ENCODE measurements at places on chromosomes 3 and 15. TPM values are rescaled to one million over a fixed set of nuclear protein-coding genes. Genes with fewer than 3 reads are reported as not detected.

HRG gene
- total RNA-seq, result not detected

MNS1 gene
- total RNA-seq, result 2.4 TPM

VIPR1 gene
- 25.2 TPM for total RNA-seq

CRYBG3 gene
- 25.5 TPM for total RNA-seq

P2RY1 gene
- 0.98 TPM for total RNA-seq

ILDR1 gene
- not detected for total RNA-seq

SIDT1 gene
- 52.8 TPM for total RNA-seq

TUBGCP4 gene
- 21.1 TPM for total RNA-seq

KCNMB3 gene
- total RNA-seq, result 7.3 TPM

ANKRD63 gene
- total RNA-seq, result not detected

SPSB4 gene
- not detected for total RNA-seq

C3orf20 gene
- not detected for total RNA-seq

TLNRD1 gene
- total RNA-seq, result 15.1 TPM

IGSF11 gene
- total RNA-seq, result under 0.01 TPM

PYGO1 gene
- 8.5 TPM for total RNA-seq

GMPS gene
- total RNA-seq, result 25.6 TPM

C2CD4A gene
- total RNA-seq, result not detected

MRPL46 gene
- total RNA-seq, result 25.0 TPM

RPP25 gene
- 17.1 TPM for total RNA-seq

SUSD5 gene
- total RNA-seq, result 3.8 TPM

TRPC1 gene
- total RNA-seq, result 14.8 TPM

HHATL gene
- 1.6 TPM for total RNA-seq

CYP19A1 gene
- 24.9 TPM for total RNA-seq

SERPINI2 gene
- 1.6 TPM for total RNA-seq

INKA1 gene
- total RNA-seq, result 4.5 TPM

SNTN gene
- not detected for total RNA-seq

ARGFX gene
- total RNA-seq, result not detected

RASGRP1 gene
- total RNA-seq, result 0.96 TPM

LHFPL4 gene
- total RNA-seq, result not detected

TMEM108 gene
- 0.48 TPM for total RNA-seq

GPR171 gene
- 0.48 TPM for total RNA-seq

ZNF80 gene
- total RNA-seq, result 0.16 TPM

DLL4 gene
- total RNA-seq, result 5.0 TPM

GABRA5 gene
- total RNA-seq, result not detected

CD96 gene
- 1.4 TPM for total RNA-seq

SRGAP3 gene
- total RNA-seq, result 13.6 TPM

RBPMS2 gene
- not detected for total RNA-seq

TM4SF1 gene
- total RNA-seq, result 48.5 TPM

CHAC1 gene
- total RNA-seq, result 0.32 TPM

TLR9 gene
- total RNA-seq, result not detected

TMC3 gene
- total RNA-seq, result 0.15 TPM

C3orf85 gene
- not detected for total RNA-seq

RSRC1 gene
- 101 TPM for total RNA-seq

ABI3BP gene
- total RNA-seq, result 41.1 TPM

IFT57 gene
- total RNA-seq, result 74.2 TPM

COL6A6 gene
- 0.32 TPM for total RNA-seq

PP2D1 gene
- total RNA-seq, result not detected

ARL14 gene
- not detected for total RNA-seq

PPIB gene
- total RNA-seq, result 312 TPM

C3orf49 gene
- not detected for total RNA-seq

KBTBD12 gene
- total RNA-seq, result 0.32 TPM

GPR62 gene
- not detected for total RNA-seq

RPLP1 gene
- 624 TPM for total RNA-seq

ITGA11 gene
- total RNA-seq, result 8.5 TPM

GHSR gene
- total RNA-seq, result not detected

CELF6 gene
- 2.6 TPM for total RNA-seq

SPESP1 gene
- 7.9 TPM for total RNA-seq

SENP8 gene
- total RNA-seq, result 4.4 TPM
